ENCODE measurements at places on chromosomes 3 and 15.

DNA sequence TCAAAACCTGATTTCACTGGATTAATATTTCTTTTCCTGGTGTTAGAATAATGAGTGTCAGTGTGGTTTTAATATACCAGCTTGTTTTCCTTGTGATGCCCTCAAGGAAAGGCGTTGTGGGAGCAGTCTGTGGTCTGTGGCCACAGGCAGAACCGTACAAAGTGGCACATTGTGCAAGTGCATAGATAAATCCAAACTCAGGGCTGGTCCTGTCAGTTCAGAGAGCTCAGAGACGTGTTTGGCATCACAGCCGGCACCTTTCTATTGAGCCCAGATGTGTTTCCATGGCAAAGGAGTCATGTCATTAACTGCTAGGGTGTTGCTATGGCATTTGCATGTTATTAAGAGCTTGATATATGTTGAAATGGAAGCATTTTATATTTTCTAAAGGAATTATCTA is 289.9 kb upstream of the RASGRP1 start:
- no peak for DNase-seq

- DNase-seq: no peak
These were observed 6.2 kb downstream of the DISP2 start for GRCh38 chr15:40364251-40364650.

- DNase-seq: no peak
These were observed 34.5 kb downstream of the SLCO2A1 start for GRCh38 chr3:133995264-133995663.

GRCh38 chr3:152452318-152452717 is 183.6 kb downstream of the MBNL1 start:
- DNase-seq: no peak

- no peak for DNase-seq
These were observed 61.8 kb upstream of the SCN5A start for GRCh38 chr3:38711321-38711720.

GRCh38 chr3:141707741-141708203 is 30.3 kb upstream of the RNF7 start:
- no peak for DNase-seq

GRCh38 chr3:42159147-42159546 is 68.0 kb downstream of the TRAK1 start:
- DNase-seq: no peak

DNA sequence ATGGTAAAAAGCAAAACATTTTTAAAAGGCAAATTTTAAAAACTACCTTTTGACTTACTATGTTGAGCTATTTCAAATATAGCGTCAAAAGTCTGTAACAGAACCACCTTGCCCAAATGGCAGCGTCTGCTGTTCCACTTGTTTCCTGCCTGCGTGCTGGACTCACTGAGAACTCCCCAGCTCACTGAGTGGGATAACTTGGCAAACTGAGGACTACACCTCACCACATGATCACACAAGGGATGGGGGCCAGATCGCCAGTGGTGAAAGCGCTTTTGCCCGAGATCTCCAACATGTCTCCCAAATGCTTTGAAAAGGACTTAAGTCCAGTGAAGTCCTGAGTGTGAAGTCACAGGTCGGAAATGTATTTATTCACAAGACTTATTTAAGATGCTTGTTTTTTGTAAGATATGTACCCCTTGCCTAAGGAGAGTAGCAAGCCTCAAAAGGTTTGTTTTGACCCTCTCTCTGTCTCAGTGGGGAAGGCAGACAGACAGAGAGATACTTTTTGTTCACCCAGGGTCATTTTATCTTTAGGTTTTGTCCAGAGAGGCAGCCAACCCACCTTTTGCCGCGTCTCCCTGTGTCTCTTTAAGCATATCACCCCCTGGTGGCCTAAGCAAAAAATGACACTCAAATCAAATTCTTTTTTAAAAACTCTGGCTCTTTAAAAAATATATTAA is 192.6 kb downstream of the PDZRN3 start:
- DNase-seq: no peak

DNA sequence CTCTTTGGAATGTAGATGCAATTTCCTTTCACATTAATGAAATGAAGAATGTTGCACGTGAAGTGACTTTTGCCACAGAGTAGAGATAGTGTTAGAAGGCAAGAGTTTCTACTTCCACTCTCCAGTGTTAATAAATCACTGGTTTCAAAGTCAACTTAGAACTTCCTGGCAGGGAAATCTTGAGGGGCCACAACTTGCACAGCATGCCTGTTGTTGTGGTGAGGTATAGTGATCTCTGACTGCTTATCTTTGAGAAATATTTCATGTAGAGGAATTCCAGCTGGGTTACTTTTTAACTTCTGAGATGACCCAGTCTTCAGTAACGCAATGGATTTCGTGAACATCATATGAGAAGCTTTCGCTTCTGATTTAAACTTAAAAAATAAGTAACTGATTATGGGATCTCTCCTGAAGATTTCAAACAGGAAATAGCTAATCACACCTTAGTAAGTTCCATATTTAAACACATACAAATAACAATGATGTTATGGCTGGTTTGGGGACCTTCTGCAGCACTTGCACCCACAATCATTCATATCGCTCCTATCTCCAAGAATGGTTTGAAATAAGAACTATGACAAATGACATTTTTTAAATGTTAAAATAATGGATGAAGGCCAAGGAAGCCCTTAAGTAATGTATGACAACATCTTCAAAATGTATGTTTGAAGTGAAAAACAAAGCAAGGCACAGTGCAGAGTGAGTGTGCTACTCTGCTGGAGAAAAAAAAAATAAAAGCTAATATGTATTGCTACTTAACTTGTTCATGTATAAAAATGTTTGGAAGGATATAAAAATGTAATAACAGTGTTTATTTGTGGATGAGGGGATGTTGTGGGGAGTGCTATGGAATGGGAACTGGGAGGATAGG is 726.5 kb upstream of the NECTIN3 start:
- no peak for DNase-seq

DNA sequence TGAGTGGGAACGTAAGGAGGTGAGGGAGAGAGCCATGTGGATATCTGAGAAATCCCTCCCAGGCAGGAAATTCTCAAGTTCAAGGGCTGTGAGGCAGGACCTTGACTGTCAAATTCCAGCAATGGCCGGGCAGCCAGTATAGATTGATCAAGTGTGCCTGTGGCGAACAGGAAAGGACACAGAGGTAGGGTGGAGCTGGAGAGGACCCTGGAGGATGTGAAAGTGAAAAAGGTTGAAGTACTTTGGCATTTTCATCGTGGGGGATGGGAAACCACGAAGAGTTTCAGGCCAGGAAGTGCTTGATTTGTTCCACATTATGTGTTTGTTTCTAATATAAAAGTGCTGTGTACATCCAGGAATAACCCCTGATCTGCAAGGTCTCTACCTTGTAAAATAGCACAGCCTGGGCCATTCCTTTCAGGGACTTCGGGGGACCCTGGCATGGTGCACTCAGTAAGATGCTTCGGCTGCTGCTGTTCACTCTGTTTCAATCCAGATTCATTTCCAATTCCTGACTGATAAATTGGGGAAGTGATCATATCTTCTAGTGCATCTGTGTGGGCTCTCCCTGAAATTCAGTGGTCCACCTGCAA is 156.6 kb downstream of the MCTP2 start:
- no peak for DNase-seq

GRCh38 chr3:52181543-52181942 is 16.4 kb upstream of the ALAS1 start:
- no peak for DNase-seq

- no peak for DNase-seq
These were observed 43.2 kb downstream of the NBEAL2 start for GRCh38 chr3:47022641-47023071.

DNA sequence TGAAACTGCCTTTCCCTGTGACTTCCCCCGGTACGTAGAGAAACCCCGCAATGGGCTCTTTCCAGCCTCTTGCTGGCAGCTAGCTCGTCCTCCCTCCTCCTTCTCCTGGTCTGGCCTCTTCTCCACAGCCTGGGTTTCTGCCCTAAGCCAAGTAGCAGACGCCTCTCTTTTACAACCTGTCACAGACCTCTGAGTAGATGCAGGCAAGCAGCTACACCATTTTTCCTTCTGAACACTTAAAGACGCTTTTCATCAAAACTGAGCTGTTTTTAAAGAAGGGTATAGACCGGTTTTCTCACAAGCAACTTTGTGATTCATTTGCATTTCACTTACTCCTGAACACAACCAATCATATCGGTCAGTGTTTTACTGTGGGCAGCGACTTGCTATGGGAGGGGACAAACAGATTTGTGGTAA is 32.0 kb downstream of the ADAMTSL3 start:
- DNase-seq: no peak

DNA sequence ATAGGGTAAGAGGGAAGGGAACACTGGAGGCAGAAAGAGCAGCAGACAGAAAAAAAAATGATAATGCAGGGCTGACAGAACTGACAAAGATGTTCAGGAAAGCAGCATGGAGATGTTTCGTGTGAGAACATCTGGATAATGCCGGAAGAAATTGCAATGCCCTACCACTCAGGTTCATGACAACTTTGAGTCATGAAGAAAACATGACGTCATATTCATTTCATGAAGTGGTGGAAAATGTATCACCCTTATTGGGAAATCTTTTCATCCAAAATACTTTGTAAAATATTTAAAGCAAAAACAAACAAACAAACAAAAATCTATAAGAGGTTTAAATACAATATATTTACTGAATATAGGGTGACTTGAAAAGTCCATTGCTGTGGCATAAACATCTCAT is 305.4 kb upstream of the IGF1R start:
- DNase-seq: no peak
